ENCODE measurements at places on chromosomes 3 and 15. TPM values are rescaled to one million over a fixed set of nuclear protein-coding genes. Genes with fewer than 3 reads are reported as not detected.

GRCh38 chr3:159783780-159784742 is 204.6 kb upstream of the IL12A start:
- DNase-seq = no peak

- no peak for DNase-seq
Observed at GRCh38 chr15:69652293-69652692, 199.7 kb downstream of the RPLP1 start.

- DNase-seq = no peak
Observed at GRCh38 chr3:127196002-127196401, 3.1 kb downstream of the PRR23E start.

GRCh38 chr3:190260301-190260700 is 61.9 kb downstream of the CLDN1 start:
- DNase-seq = no peak

DNA sequence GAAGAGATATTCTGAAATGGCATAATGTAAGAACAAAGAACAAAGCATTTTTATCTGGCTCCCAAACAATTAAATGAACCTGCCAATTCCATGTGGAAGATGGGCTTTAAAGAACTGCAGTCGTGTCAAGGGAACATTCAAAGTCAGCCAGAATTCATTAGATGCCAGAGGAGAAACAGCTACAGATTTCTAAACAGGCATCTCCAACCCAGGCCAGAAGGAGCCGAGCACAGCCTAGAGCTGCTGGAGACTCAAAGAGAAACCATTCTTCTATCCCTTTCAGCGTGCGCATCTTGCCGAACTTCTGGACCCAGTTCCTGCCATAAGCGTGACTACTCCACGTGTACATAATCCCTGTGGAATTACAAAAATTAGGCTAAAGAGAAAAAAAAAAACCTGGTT is 60.4 kb downstream of the MB21D2 start:
- DNase-seq = no peak

GRCh38 chr3:129017484-129017899 is 16.4 kb downstream of the EFCC1 start:
- no peak for DNase-seq

- DNase-seq = no peak
Observed at GRCh38 chr3:102926618-102927017, 491.8 kb downstream of the ZPLD1 start.

GRCh38 chr15:61380270-61380669 is 151.2 kb upstream of the RORA start:
- no peak for DNase-seq

RASSF1 gene
- 37.9 TPM for polyA plus RNA-seq

DNA sequence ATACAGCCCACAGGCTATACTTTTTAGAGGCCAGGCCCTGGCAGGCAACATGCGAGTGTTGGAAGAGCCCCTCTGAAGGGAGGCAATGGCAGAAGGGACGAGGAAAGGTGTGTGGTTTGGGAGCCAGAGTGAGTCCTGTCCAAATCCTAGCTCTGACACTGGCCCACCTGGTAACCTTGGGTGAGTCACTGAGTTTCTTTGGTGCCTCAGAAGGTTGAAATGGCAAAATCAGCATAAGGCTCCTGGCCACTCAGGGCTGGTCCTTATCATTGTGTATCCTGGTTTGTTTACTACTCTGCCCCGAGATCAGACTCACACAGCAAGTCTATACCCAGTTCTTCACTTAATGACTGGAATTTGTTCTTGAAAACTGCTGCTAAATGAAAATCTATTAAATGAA is 71.4 kb upstream of the TLE3 start:
- DNase-seq = no peak

REC114 gene
- polyA plus RNA-seq = not detected

- no peak for DNase-seq
Observed at GRCh38 chr3:52401551-52401950, 43.4 kb downstream of the SEMA3G start.

DNA sequence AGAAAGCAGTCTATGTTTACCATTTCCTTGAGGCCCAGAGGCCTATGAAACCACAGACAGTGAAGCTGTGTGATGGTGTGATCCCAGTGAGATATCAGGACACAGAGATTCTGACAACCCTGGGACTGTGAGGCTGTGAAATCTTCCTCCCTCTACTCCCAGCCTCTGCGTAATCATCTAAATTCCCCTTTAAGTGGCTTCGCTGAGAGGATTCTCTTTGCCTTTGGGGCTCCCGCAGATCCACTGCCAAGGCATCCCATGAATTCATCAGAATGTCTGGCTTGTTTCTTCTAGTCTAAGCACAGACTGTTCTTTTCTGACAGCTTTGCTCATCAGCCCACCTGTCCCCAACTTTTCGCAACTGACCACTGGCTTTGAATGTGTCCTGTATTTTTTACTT is 901.2 kb upstream of the NR2F2 start:
- no peak for DNase-seq

Data from psoas muscle (tissue), 8 donors.